ENCODE measurements at places on chromosomes 2 and 18.

- no peak for DNase-seq
Measured at GRCh38 chr2:23703583-23704385, 223.1 kb downstream of the ATAD2B start.

GRCh38 chr2:112182581-112183034 lies 44.4 kb downstream of the FBLN7 start:
- no peak for DNase-seq

- no peak for DNase-seq
Measured at GRCh38 chr2:109609352-109610024, 4.3 kb downstream of the SEPTIN10 start.

GRCh38 chr2:75074228-75074627 lies 115.8 kb downstream of the POLE4 start:
- no peak for DNase-seq

Measured in AG09309 (cell line).